ENCODE measurements at places on chromosomes 2 and 18.
A peak's percentile ranks its signal among the peaks of the same experiment; 100 is the strongest.

DNA sequence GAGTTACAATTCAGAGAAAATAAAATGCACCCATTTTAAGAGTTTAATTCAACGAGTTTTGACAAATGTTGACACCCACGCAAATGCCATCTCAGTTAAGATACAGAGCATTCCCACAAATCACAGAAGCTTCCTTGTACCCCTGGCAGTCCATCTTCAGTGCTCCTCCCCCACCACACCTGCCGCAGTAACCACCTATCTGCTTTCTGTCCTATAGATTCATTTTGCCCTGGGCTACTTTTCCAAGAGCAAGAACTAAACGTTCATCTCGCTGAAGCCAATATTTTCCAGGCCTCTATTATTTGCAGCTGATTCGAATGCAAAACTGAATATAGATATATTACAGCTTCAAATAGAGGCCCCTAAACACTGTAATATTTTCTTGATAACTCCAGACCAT is 13.4 kb upstream of the HPCAL1 start:
- DNase-seq = no peak

- DNase-seq = no peak
Observed at GRCh38 chr2:134594399-134594798, 124.4 kb downstream of the TMEM163 start.

GRCh38 chr2:186303091-186303490 is 183.0 kb upstream of the ZC3H15 start:
- DNase-seq = no peak

DNA sequence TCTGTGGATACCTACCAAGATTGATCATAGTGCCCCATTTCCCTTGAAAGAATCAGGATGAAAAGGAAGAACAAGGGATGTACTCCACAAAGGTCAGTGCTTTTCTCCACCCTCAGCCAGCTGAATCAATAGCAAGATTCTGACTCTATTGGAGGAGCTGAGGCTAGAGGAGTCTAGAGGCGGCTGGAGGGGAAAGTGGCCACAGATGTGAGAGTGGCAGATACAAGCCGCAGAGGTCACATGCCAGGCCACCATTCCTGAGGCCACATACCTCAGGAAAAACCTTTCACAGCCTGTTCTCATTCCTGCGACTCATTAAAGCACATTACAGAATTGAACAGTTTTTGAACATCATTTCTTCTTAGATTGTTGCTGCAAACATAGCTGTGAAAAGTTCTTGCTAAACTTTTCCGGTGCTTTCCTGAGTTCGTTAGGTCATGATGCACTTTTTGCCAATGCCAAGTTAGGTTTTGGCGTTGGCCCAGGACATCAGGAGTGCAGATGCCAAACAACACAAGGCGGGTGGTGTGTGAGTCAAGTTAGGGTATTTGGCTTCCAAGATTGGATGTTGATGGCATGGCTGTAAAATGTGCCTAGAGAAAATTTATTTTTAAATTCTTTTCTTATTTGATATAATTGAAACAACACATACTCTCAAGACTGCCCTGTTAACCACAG is 160.7 kb upstream of the SP5 start:
- no peak for DNase-seq

DNA sequence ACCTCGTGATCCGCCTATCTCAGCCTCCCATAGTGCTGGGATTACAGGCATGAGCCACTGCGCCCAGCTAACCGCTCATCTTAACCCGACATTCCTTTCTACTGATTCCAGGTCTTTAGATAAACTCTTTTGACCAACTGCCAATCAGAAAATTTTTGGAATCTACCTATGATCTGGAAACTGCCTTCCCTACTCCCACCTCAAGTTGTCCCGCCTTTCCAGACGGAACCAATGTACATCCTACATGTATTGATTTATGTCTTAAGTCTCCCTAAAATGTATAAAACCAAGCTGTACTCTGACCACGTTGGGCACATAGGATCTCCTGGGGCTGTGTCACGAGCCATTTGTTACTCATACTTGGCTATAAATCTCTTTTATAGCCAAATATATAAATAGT is 3.2 kb upstream of the NEU2 start:
- no peak for DNase-seq

DNA sequence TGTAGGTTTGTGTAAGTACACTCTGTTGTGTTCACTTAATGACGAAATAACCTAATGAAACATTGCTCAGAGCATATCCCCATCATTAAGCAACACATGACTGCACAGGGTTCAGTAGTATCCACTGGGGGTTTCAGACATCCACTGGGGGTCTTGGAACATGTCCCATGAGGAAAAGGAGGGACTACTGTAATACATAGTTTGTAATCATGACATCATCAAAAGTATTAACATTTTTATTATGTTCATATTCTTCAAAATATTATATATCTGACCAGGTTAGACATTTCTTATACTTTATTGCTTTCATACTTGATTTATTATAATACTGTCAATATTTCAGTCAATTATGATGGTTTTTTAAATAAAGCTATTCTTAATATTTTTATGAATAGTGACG is 54.4 kb upstream of the EMILIN2 start:
- no peak for DNase-seq

DNA sequence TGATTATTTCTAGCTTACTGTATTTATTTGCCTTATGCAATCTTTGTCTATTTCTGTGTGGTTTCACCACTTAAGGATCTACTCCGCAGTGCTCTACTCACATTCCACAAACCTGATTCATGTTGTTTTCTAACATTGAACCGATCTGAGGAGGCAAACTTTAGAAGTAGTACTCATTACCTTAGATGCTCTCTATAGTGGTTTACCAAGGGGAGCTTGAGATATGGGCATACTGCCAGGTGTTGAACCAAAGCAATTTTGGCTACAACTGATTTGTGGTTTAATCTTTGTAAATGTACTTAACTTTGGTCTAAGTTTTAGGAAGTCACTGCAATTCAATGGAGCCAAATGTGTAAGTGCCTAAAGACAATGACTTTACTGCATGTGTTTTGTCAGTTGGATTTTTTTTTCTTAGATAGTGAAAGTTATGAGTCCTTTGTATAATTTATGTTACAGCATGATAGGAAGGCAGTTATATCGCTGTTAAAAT is 50.1 kb downstream of the MAP2 start:
- no peak for DNase-seq

DNA sequence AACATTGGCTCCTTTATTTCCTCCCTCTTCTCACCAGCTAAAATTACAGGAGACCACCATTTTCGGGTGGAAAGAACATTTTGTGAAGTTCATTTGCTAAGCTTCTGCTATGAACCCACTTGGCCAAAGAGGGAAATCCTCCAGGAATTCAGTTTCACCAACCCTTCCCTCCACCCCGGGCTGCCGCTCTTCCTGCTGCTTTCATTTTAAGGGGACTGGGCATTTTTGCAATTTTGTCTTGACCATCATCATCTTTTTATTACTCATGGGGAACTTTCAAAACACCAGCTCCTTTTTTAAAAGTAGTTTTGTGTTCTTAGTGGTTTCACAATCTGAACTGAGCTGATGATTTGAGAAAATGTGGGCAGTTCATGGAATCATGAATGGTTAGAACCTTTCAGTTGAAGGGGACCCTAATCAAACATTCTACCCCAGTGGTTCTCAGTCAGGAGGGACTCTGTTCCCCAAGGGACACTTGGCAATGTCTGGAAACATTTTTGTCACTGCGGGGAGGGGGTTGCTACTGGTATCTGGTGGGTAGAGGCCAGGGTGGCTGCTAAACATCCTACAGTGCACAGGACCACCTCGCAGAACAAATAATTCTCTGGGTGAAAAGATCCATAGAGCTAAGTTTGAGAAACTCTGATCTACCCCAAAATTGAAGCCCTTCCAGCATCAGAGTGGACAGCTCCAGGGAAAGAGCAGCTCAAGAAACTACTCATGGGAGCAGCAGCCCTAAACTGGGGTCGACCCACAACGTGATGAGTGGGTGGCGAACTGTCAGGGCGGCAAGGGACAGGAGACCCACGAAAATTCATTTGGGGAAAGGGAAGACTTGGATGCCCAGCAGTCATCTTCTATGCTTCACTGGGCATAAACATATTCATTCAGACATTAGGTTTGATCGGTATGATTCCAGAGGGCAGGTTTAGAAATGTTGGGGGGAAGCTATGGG is 92.9 kb downstream of the ACKR3 start:
- no peak for DNase-seq

- DNase-seq = no peak
Observed at GRCh38 chr2:13522917-13523821, 806.4 kb downstream of the TRIB2 start.

GRCh38 chr2:232576995-232577394 is 26.5 kb downstream of the EIF4E2 start:
- DNase-seq = no peak

DNA sequence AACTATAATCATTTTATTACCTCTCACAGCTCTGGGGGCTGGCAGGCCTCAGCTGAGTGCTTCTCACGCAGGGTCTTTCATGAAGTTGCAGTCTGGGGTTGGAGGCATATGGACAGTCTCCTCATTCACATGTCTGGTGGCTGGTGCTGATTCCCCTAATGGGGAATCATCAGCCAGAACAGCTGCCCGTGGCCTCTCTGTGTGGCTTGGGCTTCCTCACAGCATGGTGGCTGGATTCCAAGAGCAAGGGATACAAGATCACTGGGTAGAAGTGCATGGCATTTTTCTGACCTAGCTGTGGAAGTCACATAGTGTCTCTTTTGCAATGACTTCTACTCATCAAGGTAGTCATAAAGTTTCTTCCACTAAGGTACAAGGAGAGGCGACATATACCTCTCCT is 59.0 kb upstream of the LAPTM4A start:
- DNase-seq = no peak

DNA sequence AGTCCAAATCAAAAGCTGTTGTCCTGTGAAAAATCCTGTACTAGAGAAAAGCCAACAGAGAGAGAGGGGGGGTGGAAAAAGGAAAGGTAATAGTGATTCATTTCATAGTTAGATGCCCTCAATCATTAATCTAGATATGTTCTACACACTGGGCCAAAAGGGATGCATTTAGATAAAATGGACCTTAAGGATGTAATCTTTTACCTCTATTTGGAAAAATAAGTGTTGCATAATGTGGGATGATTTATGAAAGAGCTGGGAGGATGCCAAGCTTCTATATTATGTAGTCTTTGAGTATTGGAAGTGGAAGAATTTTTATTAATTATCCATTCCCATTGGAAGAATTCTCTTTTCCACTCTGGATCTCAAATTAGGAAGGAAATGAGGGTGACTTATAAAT is 480.5 kb upstream of the ZEB2 start:
- DNase-seq = no peak

- DNase-seq = peak; percentile 52
Observed at GRCh38 chr2:3606370-3607201, 11.7 kb downstream of the COLEC11 start.

DNA sequence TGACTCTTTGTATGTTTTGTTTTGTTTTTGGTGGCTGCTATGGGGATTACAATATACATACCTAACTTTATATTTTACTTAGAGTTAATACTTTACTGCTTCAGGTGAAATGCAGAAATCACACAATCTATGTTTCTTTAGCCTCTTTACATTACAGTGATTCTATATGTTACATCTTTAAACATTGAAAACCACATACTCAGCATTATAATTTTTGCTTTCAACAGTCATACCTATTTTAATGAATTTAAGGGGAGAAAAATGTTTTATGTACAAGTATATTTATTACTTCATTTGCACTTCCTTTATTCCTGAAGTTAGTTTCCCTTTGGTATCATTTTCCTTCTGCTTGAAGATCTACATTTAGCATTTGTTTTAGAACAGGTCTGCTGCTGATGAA is 23.1 kb downstream of the FAM117B start:
- DNase-seq = no peak

DNA sequence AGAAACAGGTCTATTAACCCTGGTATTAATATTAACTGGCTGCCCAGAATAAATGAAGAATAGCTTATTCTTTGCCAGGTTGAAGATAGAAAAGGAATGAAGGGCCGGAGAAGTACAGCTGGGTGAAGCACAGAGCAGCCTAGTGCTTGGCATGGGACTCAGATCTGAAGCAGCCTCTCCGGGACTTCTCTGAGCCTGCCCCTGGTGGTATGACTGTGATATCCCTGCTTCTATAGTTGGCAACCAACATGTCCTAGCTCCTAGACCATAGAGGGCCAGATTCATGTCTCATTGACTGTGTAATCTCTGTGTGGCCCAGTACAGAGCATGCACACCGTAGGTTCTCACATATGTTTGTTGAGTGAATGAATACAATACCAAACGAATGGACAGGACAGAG is 107.8 kb downstream of the MSH2 start:
- DNase-seq = peak; percentile 68

DNA sequence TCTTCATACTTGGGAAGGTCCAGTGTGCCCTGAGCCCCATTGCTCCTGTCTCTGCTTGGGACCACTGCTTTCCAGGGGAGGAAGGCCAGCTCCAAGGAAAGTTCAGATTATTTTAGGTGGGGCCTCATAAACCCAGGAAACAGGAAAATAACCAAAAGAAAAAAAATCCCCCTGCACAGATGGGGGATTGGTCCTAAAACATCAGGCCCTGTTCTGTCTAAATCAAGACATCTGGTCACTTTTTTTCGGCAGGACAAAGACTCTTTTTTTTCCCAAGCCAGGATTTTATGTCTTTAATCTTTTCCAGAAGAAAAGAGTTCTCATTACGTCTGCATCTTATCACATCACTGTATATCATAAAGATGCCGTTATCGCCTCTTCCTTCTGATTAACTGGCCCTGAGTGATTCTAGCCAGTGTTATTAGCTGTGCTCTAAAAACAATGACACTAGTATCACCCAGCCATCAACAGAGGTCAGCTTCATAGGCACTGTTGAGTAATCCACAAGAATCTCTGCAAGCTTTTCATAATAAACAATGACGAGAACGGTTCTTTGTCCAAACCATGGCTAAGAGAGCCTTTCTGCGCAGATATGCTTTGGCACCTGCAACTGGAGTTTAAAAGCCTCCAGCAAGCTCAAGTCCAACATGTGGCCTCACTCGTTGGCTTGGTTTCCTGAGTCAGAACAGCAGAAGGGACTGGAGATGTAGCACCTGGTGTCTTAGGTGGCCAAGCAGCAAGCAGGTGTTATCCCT is 138.2 kb downstream of the VAPA start:
- DNase-seq = no peak

- no peak for DNase-seq
Observed at GRCh38 chr2:236121546-236121945, 46.6 kb downstream of the GBX2 start.

DNA sequence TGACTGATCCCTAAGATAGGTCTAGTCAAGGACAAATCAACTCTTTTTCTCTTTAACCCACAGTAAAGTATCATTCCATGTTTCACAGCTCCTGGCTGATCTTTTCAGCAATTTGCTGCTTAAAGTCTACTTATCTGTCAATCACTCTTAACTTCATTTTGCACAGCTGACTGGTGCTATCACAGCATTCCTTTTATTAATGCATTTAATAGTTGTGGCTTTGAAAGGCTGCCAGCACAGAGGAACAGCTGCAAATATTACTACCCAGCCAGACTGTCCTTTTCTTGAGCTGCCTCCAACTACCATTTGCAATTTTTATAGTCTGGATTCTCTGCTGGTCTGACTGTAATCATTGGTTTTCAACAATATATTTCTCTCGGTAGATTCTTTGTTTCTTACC is 303.5 kb downstream of the STK39 start:
- DNase-seq = no peak

GRCh38 chr2:188852772-188853171 is 121.4 kb upstream of the COL3A1 start:
- no peak for DNase-seq
